Mammary epithelial cell (primary cell): ENCODE measurements at places on chromosomes 5 and 9.

DNA sequence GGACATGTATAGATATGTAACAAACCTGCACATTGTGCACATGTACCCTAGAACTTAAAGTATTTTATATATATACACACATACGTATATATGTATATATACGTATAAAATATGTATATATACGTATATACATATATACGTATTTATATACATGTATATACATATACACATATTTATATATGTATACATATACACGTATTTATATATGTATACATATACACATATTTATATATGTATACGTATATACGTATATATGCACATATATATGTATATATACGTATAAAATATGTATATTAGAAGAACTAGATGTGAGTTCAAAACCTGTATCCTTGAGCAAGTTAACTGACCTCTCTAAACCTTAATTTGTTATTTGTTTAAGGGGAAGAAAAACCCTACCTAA lies 61.4 kb downstream of the FNIP1 start:
- DNase-seq: no peak

- no peak for DNase-seq
These were observed 18.7 kb upstream of the ITGA1 start for GRCh38 chr5:52769061-52769460.

DNA sequence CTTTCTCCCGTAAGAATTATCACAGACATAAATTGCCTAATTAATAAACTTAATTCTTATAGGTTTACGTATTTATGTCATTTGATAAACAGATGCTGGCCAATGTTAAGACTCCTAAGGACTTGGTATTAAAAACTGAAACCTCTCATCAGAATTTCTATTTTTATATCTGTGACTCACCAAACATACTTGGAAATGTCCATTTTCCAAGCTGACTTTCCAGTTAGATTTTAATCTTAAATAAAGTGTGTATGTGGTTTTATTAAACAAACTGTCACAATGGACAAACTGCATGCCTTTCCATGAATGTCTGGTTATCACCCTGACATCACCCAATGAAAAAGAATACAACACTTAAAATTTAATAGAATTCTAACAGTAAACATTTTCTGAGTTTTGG lies 12.6 kb upstream of the COL23A1 start:
- no peak for DNase-seq

GRCh38 chr5:111528056-111528455 lies 15.7 kb upstream of the STARD4 start:
- DNase-seq: no peak

DNA sequence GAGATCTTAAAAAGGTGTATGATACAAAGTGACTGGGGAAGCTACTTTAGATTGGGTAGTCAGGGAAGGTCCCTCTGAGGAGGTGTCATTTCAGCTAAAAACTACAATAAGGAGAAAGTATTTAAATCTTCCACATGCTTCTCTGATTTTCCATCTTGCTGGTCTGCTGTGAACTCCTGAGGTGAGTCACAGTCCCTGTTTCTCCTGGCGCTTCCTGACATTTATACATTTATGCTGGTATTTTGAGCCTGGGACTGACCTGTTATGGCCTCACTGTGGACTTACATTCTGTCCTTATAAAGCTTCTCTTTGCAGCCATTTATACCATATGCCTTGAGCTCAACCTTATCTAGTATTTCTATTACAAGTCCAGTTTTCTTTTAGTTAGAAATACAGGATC lies 95.1 kb downstream of the MED27 start:
- no peak for DNase-seq

DNA sequence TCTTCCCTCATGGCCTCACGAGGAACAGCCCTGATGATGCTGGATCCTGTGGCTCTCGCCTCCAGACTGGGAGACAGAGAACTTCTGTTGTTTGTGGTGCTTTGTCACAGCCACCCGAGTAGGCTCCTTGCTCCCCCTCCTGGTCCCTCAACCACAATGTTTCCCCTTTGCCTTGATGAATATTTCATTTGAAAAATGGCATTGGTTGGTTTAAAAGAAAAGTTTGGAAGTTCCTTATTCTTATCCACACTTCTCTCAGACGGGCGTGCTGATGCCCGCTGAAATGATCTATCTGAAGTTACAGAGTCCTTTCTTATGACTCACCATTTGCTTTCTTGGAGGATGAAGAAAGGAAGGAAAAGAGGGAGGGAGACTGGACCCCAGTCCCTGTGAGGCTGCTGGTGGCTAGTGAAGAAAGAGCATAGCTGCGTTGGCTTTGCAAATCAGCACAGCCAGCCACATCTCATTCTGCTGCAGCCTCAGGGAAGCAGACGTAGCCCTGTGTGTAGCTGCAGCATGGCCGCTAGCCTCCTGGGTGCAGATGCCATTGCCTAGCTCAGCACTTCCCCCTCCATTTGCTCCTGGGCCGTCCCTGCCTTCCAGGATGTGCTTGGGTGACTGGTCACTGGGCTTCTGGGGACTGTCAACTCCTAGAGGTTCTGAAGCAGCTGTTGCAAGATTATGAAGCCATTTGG lies 185.9 kb downstream of the ERCC6L2 start:
- DNase-seq: peak; percentile 11

DNA sequence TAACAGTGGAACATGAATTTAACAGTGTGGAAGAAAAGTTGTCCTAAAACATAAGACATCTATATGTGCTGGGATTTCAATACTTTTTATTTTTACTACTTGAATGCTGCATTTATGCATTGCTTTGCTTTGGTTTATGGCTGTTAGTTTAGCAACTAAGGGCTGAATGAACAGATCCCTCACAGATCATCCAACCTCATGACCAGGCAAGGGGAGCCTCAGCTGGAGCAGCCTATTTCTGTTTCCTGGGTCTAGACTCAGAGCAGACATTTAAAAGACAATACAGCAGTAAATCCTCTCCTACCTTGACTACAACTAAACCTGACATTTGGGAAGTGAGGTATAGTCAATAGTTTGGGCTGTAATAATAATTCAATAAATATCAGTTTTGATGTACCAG lies 163.3 kb downstream of the AUH start:
- no peak for DNase-seq

DNA sequence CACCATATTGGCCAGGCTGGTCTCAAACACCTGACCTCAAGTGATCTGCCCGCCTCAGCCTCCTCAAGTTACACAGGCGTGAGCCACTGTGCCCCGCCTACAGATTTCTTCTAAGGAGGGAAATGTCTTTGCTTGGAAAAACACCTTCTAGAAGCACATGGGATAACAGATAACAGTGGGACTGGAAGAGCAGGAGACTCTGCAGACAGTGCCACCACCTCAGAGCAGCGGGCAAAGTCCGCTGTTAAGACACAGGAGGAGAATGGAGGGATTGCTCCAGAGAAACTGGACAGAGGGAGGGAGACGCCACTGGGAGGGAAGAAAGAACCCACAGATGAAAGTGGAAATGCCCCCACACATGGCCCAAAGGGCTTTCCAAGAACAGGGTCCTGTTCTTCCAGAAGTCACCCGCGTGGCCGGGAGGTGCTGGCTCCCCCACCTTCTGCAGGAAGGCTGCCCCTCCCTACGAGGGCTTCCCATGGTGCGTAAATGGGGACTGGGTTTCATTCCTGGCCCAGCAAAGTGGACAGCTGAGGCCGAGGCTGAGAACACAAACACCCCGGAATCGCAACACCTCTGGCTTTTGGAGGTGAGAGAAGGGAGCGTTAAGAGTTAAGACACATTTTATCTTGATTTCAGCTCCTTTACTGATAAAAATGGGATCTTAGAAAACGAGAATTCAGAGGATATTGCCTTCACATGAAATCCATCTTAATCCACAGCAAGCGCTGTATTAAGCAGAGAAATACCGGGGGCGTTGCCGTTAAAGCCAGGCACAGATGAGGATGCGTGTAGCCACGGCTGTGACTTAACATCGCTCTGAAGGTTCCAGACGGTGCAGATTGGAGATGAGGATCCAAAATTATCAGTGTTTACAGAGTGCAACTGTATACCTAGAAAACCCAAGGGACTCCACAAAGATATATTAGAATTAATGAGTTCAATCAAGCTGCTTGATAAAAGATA lies 11.2 kb downstream of the ADAMTS2 start:
- DNase-seq: no peak

DNA sequence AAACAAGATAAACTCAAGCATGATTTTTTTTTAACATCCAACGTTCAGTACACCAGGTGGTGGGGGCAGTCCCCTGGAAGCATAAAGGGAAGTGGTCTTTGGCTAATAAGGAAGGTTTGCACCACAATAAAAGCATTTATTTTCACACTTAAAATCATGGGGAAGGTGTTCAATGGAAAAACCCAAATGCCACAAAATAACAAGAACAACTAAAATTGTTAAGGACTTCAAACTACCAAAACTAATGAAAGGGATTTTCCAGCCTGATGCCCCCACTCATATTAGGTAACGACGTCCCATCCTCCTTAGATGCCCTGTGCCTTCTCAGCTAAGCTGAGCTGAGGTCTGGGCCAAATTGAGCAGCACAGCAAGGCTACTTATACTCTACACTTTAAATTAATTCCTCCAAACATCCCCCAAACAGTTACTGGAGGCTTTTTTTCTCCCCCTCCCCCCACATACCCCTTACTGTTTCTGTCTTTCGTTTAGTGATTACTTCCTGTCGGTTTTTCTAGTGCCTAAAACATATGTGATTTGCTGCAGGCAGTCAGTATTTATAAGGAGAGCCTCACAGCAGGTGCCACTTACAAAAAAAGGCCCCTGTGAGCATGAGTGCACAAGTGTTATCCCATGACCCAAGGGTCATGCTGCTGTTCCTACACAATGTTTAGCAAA lies 259.7 kb upstream of the ZNF608 start:
- no peak for DNase-seq

DNA sequence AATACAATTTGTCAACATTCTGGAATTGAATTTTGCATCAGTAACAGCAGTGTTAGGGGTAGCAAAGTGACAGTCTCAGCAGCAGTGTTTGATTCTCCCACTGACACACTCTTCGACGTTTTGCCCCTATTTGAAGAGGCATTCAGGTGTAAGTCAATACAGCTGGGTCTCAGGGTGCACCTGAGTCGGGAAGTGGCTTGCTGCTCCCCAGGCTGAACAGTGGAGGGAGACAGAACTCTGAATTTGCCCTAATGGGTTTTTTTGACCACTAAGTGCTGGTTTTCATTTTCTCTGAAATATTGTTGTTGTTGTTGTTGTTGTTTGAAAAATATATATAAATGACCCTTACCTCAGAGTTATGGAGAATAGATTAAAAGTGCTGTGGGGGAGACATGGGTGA lies 223.2 kb downstream of the TLR4 start:
- no peak for DNase-seq

DNA sequence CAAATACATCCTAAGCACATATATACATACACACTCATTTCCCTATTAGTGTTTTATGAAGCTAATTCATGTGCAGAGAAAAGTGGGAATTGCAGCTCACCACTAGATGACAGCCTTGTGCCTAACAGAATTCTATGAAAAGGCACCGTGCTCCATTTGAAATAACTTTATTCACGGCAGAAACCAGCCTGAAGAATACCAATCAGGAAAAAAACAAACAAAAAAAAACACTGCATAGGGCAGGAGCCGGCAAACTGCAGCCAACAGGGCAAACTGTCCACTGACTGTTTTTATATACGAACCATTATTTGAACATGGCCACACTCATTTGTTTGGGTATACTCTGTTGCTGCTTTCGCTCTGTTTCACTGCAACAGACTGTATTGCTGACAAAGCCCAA lies 33.6 kb downstream of the ERMP1 start:
- peak; percentile 42 for DNase-seq

- no peak for DNase-seq
These were observed 64.0 kb downstream of the RNF130 start for GRCh38 chr5:180007582-180007981.

- no peak for DNase-seq
These were observed 35.9 kb upstream of the HSPA9 start for GRCh38 chr5:138610918-138611677.

- DNase-seq: no peak
These were observed 72.5 kb downstream of the CEP120 start for GRCh38 chr5:123350742-123351141.

- peak; percentile 6 for DNase-seq
These were observed 26.5 kb upstream of the DOCK2 start for GRCh38 chr5:169610606-169611005.

GRCh38 chr9:117704024-117704575 lies at the start of gene TLR4:
Gene TLR4, plus strand, starts transcription at chr9:117704403. Its CDS starts 70 bp downstream, at chr9:117704473.
- DNase-seq: peak; percentile 75

DNA sequence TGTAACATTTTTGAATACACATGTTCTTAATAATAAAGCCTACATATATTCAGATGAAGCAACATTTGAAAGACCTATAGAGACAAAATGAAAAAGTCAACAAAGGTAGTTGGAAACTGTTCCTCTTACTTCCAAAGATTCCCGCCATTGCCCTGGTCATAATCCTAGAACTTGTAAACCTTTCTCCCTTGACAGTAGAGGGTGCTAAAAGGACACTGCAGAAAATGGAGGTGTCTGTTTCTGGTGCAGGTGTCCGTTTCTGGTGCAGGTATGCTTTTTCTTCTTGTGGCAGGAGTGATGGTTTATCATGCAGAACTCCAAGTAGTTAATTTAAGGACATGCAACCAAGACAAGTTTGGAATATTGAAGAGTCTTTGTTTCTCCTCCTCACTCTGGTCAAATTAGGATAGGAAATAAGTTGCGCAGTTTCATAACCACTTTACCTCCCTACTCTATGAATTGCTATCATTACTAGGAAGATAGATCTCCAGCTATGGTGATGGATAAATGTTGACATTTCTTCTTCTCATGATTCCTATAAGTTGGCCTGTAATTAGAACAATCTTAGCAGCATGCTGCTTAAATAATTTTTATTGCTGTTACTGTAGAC lies 56.0 kb upstream of the FAM174A start:
- DNase-seq: peak; percentile 50

- DNase-seq: no peak
These were observed 314.2 kb downstream of the ARHGAP26 start for GRCh38 chr5:143084407-143084806.

DNA sequence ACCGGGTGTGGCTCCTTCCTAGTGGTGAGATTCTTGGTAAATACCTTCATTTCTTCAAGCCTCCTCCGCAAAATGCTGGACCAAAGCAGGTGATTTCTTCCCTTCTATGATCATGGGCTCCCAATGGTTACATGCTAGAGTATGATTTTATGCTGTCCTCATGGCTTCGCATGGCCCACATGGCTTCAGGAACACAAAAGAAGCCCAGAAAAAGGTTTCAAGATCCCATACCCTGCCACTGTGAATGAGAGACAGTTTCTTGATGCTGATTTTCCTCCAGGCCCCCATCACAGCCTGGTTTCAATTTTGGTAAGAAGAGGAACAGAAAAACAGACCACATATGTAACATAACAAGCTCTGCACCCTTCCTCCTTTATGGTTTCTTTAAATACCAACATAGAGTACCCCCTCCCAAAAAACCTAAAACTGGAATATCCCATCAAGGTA lies 2.4 kb upstream of the RXFP3 start:
- DNase-seq: no peak

GRCh38 chr5:124889486-124889825 lies 143.0 kb upstream of the ZNF608 start:
- DNase-seq: no peak

DNA sequence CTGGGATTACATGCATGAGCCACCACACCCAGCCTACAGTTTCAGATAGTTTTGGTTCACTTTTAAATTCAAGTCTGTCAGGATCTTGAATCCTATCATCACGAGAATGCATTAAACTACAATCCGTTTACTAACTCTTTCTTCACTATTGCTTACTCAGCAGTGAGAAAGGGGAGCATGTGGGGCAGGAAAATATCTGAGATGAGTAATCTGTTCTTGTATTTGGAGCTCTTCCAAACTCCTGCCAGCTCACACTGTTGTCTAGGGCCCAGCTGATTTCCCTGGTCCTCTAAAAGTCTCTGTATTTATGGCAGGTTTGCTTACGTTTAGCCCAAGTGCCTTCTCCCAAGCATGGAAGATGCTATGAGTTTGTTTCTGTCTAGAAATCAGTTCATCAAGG lies 152.2 kb downstream of the FGF18 start:
- peak; percentile 69 for DNase-seq
